Pons (tissue), 1 donor: ENCODE measurements at places on chromosomes 5 and 9.

DNA sequence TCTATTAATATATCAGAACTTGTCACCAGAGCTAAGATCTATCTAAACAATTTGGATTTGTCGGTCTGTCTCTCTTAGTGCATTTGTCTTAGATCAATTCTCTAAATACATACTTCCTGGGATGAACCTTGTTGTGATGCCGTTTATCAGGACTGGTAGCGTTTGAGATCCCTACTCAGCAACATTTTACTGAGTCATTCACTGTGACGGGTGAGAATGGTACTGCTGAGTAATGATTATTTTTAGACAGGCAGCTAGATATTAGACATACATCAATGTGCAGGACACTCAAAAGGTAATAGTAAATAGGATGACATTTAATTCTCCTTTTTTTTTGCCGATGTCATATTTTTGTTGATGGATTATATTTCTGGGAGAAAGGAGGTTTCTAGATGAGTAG lies 209.0 kb downstream of the CSNK1G3 start:
- no peak for DNase-seq

DNA sequence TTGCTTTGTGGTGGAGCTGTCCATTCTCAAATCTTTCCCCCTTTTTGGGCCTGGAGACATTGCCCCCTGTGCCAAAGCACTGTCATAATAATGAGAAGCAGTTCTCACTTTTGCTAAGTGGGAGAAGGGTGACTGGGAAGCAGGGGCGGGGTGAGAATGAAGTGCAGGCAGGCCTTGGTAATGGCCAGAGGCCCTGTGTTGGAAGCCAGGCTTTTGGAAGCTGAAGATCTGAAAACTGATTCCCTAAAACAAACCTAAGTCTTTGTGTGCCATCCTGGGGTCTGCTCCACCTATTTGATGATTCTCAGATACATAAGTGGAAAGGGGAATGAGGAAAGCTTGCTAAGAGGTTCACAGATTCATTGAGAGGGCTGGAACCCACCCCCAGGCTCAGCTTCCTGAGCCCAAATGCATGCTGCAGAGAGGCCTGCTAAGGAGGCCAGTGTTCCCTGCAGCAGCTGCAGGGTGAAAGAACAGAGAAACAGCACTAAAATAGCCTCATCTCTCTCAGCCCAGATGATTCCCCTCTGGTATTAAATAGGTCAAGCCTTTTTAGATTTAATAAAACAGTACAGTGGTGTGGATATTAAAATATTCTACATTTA lies 75.0 kb downstream of the NSG2 start:
- peak; percentile 42 for DNase-seq

GRCh38 chr5:4662756-4663155 lies 477.4 kb upstream of the ADAMTS16 start:
- no peak for DNase-seq

DNA sequence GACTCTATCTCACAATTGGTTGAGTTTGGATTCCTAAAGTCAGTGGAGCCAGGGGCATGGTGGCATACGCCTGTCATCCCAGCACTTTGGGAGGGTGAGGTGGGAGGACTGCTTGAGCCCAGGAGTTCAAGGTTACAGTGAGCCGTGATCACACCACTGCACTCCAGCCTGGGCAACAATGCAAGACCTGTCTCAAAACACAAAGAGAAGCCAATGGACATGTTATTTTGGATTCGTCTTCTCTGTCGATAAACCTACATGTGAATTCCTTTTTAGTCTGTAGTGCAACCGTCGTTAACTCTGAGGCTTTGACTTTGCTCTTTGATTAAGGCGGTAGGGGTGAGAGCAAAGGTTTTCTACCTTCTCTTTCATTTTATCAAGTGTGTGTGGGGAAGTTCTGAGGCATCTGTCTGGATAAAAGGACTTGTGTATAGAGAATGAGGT lies 142.7 kb downstream of the KDM4C start:
- DNase-seq, result no peak

- peak; percentile 17 for DNase-seq
Observed at GRCh38 chr9:115099901-115100300, 18.1 kb downstream of the TNC start.

GRCh38 chr5:147887026-147887627 lies 8.6 kb downstream of the SCGB3A2 start:
- DNase-seq, result peak; percentile 53

GRCh38 chr5:150129813-150130492 lies 25.7 kb downstream of the PDGFRB start:
- DNase-seq, result peak; percentile 56

DNA sequence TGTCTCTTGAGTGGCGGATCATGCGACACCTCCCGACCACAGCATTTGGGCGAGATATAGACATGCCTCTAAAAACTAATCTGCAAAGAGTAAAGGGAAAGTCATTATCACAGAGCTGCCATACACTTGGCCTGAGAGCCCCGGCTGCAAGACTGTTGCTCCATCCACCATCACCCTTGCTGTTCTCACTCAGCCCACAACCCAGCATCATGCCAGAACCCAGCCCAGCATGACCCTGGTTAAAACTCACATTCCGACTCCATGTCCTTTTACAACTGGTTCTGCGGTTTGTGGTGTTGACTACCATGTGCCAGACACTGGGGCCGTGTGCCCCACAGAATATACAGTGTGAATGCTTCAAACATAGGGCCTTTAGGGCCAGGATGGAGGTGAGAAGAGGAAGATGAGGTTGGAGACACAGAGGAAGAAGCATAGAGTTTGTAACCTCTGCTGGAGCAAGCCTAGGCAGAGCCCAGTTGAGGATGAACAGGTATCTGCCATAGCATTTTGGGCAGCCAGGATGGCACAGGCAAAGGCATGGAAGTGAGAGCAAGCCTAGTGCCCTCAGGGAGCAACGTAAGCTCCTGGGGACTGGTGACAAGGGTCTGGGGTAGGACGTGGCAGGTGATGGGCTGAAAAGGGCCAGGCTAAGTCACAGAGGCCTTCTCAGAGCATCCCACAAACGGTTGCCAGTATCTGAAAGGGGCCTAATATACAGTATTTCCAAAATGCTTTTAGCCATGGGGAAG lies 37.5 kb upstream of the SMU1 start:
- DNase-seq, result no peak

DNA sequence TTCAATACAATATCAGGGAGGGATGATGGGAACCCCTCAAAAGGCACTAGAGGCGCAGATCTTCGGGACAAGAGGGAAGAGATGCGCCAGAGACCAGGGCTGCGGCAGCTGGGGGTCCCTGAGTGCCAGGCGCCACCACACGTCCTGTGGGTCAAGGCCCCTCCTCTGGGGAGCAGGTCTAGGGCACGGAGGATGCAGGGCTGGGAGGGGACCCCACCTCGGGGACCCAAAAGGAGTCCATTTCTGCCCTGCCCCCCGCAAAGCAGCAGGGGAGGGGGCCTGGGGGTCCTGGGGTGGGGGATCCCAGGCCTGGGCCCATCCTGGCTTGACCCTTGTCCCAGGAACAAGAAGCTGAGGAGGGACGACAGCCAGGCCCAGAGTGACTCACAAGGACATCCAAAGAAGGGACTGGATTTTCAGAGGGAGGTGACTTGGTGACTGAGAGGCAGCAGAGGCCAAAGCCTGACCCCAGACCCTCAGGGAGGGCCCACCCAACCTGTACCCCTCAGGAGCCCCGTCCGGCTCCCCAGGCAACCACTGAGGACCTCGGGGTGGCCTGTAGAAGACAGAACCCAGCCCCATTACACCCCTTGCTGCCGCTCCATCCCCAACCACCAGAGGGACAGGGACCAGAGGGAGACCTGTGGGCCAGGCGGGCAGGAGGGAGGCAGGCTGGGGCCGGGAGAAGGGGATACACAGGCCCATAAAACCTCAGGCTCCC lies 54.2 kb downstream of the LRSAM1 start:
- DNase-seq, result no peak

GRCh38 chr5:119332208-119332607 lies 23.6 kb upstream of the TNFAIP8 start:
- no peak for DNase-seq

DNA sequence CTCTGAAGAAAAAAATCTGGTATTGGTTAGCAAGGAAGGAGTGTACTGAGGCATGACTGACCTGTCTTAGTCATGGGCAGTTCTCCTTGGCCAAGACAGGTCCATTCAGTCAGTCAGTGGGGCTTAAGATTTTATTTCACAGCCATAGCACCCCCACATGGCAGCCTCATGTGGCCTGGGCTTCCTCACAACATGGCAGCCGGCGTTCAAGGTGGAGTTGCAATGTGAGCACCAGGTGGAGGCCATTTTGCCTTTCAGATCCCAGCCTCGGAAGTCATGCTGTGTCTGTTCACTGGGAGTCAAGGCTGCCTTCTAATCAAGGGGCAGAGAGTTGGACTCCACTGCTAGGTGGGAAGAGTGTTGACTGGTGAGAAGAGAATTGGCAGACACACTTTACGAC lies 10.3 kb upstream of the CARD19 start:
- DNase-seq, result no peak

GRCh38 chr5:95070453-95070852 lies 214.4 kb downstream of the MCTP1 start:
- DNase-seq, result no peak

- DNase-seq, result no peak
Observed at GRCh38 chr5:143914756-143915155, 102.8 kb downstream of the HMHB1 start.

- no peak for DNase-seq
Observed at GRCh38 chr5:60989790-60990189, 44.8 kb downstream of the NDUFAF2 start.

GRCh38 chr5:143916451-143916850 lies 104.5 kb downstream of the HMHB1 start:
- DNase-seq, result no peak

DNA sequence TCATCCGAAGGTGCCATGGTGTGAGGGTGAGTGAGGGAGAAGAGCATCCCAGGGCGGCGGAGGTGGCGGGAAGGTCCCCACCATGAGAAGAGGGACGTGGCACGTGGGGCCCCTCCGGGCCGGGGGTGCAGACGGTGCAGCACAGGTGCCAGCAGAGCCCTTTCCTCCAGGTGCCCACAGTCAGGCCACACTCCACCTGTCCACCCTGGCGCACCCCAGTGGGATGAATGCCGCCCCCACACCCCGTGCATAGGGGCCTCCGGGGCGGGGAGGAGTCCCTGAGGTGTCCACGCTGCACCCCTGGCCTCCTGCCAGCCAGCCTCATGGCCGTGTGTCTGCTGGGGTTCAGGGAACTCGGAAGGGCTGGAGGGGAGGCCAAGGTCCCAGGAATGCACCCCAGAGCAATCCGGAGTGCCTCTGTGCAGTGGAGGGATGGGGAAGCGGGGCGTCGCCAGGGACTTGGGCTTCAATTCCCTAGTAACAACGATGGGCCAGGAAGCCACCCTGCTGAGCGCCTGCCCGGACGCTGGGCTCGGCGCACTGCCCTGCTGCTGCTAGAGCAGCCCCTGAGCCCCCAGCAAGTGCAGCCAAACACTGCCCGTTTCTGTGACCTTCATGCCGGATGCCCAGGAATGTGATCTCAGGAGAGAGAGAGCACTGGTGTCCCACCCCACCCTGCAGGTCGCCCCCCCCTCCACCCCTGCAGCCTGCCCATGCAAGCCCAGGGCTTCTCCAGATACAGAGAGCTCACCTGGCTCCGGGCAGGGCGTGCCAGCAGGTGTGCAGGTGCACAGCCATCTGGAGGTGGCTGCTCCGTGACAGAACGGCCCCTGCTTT lies 8.8 kb upstream of the NACC2 start:
- no peak for DNase-seq

- no peak for DNase-seq
Observed at GRCh38 chr5:180114304-180115003, 42.9 kb upstream of the RNF130 start.

GRCh38 chr5:124661317-124662141 lies 84.9 kb downstream of the ZNF608 start:
- peak; percentile 86 for DNase-seq

- DNase-seq, result no peak
Observed at GRCh38 chr9:109311286-109311685, 9.6 kb downstream of the EPB41L4B start.

DNA sequence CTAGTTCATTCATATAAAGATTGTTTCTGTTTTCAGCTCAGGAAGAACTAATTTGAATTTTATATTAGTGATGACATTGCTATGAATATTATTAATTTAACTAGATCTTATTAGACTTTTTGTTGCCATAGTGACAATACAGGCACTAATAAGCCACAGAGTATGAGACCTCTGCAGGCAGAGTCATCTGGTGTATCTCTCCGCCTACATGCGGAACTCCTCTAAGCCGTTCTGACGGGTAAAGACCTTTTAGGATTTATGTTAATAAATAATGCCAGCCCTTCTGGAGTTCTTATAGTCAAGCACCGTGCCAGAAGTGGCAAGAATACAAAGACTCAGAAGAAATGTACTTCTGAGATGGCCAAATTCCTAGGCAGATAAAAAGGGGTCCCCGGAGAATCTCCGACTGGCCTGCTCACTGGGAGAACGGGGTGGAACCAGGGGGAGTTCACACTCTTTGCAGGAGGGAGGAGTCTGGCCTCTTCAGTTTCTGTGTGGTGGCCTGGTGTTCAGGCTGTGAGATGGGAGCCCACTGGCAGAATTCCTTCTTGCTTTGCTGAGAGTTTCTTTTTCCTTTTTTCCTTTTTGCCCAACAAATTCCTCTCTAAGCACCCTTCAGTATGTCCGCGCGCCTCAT lies 85.1 kb upstream of the IL12B start:
- DNase-seq, result no peak

DNA sequence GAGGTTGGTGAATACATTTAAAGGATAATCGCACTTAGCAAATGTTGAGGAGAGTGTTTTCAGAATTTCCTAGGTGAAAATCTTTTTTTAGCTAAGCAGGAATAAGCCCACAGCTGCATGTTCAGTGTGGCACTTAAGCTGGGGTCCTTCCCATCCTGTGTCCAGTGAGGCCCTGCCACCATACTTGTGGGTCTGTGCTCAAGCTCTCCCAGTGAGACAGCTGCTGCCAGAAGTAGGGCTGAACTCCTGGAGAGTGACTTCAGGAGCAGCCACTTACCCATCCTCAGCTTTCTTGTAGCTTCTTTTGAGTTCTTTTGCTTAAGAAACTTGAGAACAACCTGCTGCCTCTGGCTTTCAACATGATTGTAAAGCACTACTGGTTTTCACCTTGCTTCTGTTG lies 110.0 kb upstream of the DHFR start:
- DNase-seq, result no peak

DNA sequence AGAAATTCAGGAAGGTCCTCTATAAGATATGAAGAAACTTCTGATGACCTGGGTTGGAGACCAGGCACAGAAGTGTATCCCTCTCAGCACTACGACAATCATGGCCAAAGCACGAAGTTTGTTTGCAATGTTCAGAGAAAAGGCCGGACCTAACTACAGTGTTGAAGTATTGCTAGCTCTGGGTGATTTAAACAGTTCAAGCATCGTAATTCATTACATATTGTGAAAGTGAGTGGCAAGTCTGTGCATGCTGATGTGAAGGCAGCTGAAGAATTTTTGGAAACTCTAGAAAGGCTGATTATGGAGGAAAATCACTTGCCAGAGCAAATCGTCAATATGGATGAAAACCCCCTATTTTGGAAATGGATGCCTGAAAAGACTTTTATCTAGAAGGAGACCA lies 67.2 kb upstream of the PANK3 start:
- DNase-seq, result no peak

DNA sequence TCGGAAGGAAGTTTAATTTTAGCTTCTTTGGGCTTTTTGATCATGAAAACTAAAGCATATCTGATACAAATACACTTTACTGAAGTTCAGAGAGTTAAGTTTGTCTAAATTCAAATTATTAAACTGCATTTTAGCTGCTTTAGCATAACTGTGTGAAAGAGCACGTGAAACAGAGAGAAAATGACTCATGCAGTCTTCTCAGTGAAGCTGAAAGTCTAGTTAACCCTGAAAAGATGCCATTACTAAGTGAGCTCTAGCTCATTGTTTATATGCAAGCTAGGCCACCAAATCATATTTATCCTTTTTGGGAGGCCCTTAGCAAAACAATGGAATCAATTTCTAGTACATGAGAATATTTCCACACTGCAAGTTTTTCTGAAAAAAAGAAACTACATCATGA lies 27.6 kb downstream of the TPD52L3 start:
- no peak for DNase-seq

GRCh38 chr5:157732130-157732514 lies 902 bp downstream of the THG1L start:
- DNase-seq, result no peak
